ENCODE measurements at places on chromosomes 6 and 20.

GRCh38 chr20:49697071-49697470 is 16.6 kb downstream of the B4GALT5 start:
- no peak for DNase-seq

DNA sequence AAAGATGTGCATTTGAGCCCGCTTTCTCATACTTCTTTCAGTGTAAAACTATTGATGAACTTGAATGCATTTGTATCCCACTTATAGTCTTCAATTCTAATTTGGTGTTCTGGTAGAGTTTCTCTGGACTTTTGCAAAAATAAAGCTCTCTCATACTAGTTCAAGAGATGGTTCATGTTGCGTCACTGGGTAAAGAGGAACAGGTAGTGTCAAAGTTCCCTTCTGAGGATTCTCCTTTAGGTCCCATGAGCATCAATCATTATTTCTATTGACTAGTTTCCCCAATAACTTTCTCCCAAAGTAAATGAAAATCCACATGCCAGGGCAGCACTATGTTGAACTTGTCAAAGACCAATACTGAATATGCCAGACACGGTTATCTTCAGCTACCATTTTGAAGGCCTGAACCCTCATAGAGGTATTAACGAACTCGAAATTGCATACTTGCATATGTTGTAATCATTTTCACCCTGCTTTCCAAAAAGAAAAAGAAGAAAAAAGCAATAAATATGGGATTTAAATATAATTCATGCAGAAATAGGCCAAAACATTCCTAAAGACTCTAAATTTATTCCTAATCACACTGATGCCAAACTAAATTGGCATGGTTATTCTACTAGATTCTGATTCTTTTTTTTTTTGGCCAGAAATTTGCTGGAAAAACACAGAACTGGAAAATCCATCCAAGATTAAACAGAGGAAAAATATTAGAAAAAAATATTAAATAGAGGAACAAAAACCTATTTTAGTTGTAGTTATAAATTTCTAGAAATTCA is 84.5 kb downstream of the SGK1 start:
- DNase-seq = no peak

DNA sequence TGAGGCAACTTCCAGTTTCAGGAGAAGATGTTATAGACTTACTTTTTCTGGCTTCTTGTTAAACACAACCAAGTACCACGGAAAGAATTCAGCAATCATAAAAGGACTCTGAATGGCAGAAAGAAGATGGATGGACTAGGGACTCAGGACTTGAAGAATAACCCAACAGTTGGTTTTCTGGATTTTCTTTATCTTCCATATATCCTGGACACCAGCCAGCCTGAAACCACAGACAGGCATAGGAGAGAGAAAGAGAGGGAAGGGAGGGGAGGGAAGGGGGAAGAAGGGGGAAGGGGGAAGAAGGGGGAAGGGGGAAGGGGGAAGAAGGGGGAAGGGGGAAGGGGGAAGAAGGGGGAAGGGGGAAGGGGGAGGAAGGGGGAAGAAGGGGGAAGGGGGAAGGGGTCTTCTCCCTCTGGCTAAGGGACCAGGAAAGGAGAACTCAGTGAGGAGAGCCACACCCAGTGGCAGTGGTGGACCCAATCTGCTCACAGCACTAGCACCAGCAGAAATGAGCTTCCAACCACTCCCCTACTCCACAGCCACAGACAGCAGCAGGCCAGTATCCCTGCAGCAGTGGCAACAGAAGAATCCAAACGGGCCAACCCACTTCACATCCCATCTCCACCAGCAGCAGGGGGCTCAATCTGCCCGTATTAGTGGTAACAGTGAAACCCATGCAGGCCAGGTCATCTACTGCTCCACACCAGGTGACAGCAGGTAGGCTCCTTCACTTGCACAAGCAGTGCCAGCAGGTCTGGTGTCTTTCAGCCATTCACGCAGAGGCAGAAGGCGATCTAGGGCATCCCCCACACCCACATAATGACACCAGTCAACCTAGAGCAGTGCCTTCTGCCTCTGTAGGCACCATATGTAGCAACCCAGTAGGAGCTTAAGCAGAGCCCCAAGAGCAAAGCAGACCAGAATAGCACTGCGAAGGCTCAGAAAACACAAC is 78.6 kb downstream of the TRMT6 start:
- DNase-seq = no peak

DNA sequence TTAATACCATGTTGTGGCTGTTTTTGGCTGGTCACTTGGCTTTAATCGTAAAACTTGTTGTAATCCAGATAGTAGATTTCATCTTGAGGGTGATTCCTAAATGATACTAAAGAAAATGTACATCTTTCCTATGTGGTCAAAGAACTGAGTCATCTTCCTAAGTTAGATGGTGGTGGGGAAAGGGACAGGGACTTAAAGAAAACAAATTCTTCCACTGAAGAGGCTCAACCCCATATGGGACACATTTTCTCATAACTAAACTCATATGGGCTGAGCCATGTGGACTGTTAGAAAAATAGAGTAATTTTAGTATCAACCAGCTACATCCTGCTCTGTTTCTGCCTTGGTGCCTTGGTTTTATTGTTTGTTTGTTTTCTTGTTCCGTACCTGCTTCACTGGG is 155.8 kb downstream of the TSHZ2 start:
- no peak for DNase-seq

DNA sequence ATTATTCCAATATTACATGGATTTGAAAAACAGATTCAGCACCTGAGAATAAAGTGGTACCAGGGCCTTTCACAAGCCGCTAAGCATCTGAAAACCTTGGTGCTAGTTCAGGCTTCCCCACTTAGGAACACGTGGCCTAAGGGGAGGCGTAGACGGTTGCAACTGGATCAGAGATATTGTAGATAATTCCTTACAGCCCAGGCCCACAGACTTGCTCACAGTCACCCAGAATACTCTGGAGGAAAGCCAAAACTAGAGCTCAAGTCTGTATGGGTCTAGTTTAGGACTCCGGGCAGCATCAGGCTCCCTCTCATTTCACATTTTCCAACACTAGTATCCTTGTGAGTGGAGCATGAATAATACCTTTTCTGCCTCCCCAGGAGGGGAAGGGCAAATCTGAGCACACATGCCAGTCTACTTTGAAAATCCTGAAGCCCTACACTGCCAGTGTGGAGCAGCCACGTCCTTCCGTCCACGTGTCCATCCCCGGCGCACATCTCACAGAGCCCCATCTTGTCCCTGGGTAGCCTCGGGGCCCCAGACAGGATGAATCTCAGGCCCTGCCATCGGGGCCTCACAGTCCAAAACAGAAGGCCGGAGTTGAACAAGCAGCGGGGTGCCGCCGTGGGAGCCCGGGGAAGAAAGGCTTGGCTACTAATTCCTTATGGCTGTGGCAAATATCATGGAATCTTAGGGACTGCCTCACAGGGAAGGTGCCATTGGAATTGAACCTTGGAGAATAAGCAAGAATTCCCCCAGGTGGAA is 299.3 kb downstream of the NRN1 start:
- DNase-seq = peak; percentile 4

DNA sequence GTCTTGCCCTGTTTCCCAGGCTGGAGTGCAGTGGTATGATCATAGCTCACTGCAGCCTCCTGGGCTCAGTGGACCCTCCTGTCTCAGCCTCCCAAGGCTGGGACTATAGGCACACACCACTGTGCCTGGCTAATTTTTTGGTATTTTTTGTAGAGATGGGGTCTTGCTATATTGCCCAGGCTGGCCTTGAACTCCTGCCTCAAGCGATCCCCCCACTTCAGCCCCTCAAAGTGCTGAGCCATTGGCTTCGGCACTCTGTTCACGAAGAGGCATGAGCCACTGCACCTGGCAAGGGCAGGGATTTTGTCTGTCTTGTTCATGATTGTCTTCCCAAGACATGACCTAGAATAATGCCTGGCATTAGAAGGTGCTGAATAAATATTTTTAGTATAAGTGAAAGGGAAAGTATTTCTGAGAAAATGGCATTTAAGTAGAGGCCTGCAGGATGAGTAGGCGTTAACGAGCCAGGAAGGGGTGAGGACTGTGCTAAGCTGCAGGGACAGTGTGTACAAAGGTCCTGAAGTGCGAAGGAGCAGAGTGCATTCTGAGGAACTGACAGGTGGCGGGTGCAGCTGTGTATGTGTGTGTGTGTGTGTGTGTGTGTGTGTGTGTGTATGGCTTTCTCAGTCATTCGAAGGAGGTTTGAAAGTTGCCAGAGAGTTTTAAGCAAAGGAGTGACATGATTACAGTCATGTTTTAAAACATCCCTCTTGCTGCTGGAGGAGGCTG is 43.0 kb downstream of the VEGFA start:
- no peak for DNase-seq

DNA sequence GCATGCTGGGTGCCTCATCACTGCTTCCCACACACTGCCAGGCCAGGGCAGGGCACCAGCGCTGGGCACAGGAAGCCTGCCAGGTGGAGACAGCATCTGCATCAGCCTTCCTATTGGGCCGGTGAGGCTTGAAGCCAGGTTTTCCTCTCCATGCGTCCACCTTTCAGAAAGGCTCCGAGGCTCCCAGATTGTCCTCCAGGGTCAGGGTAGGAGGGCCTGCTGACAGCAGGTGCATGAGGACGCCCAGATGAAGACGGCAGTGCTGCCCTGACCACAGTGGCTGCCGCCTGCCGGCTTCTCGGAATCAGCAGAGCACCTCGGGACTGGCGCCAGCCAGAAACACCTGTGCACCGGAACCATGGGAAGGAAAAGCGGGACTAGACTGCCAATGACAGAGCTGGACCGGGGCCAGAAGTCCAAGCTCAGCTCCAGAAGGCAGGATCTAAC is 170.5 kb upstream of the CST7 start:
- no peak for DNase-seq

DNA sequence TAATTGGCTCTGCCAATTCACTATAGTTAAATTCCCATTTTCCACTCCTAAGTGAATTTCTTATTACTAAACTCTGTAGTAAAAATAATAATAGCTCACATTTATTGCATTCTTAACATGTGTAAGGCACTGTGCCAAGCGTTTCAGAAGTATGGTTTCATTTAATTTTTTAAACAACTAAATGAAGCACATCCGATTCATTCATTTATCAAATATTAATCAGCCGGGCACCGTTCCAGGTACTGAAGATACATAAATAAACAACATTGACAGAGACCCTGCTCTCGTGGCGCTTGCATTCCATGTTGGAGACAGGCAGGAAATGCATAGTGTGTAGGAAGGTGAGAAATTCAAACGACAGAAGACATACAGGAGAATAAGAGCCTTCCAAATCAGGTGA is 423.2 kb upstream of the JARID2 start:
- DNase-seq = peak; percentile 81

- DNase-seq = no peak
These were observed 42.0 kb upstream of the LYRM2 start for GRCh38 chr6:89680551-89680950.

- DNase-seq = no peak
These were observed 69.6 kb downstream of the MACROD2 start for GRCh38 chr20:14064921-14065320.

- peak; percentile 89 for DNase-seq
These were observed 47.7 kb downstream of the BANF2 start for GRCh38 chr20:17747431-17747846.

- no peak for DNase-seq
These were observed 147.2 kb downstream of the TRDN start for GRCh38 chr6:123489589-123489988.

DNA sequence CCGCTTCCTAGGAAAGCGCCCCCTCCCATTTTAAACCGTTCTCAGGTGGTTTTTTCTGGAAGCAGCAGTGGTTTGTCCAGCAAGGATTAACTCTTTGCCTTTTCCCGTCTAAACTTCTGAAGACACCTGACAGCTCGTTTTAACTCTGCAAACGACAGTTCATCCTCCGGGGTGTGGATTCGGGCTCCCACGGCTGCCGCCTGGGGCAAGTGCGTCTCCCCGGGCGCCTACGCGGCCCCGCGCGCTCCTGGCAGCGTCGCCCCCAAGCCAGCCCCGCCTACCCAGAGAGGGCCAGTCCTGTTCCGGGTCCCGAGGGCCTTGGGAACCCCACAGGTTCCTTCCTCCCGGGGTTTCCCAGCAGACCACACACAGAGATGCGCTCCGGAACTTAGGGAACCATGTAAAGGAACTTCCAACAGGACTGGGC is 54.4 kb downstream of the PRR18 start:
- no peak for DNase-seq

DNA sequence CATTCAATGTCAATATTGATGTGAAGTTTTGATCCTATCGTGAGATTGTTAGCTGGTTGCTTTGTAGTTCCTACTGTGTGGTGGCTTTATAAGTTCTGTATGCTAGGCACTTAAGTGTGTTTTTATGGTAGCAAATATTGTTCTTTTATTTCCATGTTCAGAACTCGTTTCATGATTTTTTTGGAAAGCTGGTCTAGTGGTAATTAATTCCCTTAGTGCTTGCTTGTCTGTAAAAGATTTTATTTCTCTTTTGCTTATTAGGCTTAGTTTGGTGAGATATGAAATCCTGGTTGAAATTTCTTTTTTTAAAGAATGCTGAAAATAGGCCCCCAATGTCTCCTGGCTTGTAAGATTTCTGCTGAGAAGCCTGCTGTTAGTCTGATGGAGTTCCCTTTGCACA is 27.8 kb upstream of the PLCB1 start:
- DNase-seq = no peak

All from EH (cell line).